Esophagus squamous epithelium (tissue), 5 donors: ENCODE measurements at places on chromosomes 5 and 9. TPM values are rescaled to one million over a fixed set of nuclear protein-coding genes. Genes with fewer than 3 reads are reported as not detected.

GRCh38 chr9:20397348-20397747 lies 225.0 kb downstream of the MLLT3 start:
- DNase-seq, result no peak

DNA sequence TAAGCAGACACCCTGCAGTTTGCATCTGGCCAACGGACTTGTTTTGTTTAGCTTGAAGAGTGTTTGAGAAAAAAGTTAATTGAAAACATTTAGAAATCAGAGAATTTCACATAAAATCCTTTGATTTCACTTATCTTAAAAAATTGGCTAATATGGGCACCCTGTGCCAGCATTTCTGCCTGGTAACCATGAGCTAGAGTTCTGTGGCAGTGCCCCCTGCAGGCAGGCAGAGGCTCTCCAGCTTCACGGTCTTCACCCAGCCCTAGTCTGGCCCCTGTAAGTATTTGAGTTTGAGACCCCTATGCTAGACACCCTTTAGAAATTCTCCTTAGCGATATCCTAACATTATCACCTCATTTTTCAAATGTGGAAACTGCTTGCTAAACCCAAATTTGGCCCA lies 18.8 kb upstream of the FANCC start:
- no peak for DNase-seq

DNA sequence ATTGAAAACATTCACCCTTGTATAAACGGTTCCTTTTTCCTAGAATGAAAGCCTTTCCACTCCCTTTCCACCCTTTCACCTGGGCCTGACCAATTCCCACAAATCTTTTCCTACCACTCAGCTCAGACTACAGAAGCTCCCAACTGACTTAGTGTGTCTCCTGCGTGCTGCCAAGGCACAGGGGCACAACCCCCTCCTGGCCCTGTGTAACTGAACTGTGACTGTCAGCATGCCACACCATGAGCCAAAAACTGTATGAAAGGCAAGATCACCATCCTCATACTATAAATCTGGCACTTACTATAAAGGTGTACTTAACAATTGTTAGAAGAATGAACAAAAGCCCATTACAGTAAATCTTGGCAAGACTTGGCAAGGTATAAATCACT lies 11.5 kb downstream of the NOL8 start:
- DNase-seq, result no peak

DNA sequence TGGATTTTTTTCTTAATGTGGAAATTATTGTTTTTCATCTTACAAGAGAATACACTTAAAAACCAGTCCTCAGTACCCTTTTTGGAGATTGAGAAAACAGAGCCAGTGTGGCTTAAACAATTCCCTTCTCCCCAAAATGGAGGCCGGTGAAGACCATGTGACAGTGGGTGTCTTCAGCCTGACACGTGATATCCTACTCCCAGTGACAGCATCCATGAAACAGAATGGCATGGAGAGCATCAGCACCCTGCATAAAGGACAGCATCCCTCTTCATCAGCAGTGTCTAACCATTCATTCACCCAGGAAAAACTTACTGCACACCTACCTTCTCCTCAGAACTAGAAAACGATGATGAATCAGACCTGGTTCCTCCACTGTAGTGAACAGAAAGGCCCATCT lies 103.4 kb upstream of the RAI14 start:
- DNase-seq, result no peak

Gene PCDHGA1
- 0.66 TPM for total RNA-seq
